Lung (tissue), 17 donors: ENCODE measurements at places on chromosomes 13 and 19. TPM values are rescaled to one million over a fixed set of nuclear protein-coding genes. Genes with fewer than 3 reads are reported as not detected.

The TTC9B gene
- not detected for polyA plus RNA-seq

The PLPPR3 gene
- 0.91 TPM for polyA plus RNA-seq

The WDR62 gene
- polyA plus RNA-seq: 0.86 TPM

The INSL3 gene
- not detected for polyA plus RNA-seq

The CGB3 gene
- not detected for polyA plus RNA-seq

The PLEKHA4 gene
- polyA plus RNA-seq: 22.0 TPM

The SPTBN4 gene
- 0.75 TPM for polyA plus RNA-seq

The SLAIN1 gene
- polyA plus RNA-seq: 11.4 TPM

The ZNF90 gene
- 3.3 TPM for polyA plus RNA-seq

The MTMR6 gene
- 16.0 TPM for polyA plus RNA-seq

The RASGRP4 gene
- 3.5 TPM for polyA plus RNA-seq

The CEACAM1 gene
- polyA plus RNA-seq: 3.6 TPM
